Small intestine (tissue), 16 donors: ENCODE measurements at places on chromosomes 6 and 20.

GRCh38 chr6:15675536-15676220 lies 12.8 kb upstream of the DTNBP1 start:
- DNase-seq, result peak; percentile 41

DNA sequence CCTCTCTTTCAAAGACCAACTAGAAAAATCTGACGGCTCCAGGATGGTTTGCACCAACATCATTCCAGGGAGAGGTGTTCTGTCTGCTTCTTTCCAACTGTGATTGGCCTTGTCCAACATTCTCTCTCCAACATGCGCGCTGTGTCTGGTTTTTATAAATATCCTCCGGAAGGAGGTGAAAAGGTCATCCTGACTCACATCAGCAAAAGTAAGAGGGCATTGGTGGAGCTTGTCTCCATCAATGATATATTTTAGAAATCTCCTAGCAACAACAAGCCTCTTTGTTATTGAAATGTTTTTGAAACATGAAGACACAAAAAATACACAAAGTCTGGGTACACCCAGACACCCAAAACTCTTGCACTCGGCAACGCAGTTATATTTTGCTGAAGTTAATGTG lies 475.3 kb upstream of the JARID2 start:
- no peak for DNase-seq

DNA sequence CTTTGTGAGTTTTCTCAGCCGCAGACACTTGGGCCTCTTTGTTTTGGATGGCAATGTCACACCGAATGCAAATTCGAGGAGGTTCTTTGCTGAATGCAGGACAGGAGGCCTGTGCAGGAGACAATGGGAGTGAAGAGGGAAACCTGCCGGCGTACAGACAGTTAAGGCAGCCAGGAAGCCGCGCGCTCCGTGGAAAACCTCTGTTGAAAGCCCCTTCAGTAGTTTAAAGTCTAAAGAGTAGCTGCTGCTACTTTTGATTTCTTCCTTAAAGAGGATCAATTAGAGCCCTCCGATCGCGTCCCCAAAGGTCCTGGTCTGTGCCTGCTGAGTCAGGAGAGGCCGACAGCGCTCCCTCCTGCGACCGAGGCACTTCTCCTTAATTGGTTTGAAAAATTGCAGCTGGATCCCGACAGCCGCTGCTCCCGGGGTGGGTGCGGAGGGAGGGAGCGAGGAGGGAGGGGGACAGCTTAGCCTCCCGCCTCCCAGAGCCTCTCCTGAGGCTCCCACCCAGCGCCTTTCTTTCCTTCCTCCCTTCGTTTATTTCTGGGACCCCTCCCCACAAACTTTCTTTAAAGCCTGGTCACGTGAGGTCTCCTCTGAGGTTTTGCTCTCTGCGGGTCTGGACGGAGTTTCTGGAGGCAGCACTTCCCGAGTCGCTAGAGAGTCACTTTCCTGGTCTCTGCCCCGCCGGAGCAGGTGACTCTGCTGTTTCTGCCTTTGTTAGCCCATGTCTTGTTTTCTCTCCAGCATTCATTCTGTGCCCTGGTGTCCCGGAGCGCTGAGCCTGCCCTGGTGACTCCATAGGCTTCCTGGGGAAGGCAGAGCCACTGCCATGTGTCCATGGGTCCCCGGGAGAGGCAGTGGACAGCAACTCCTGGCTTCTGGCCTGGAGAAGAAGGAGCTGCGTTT lies 22.3 kb upstream of the RPP40 start:
- DNase-seq, result peak; percentile 74

GRCh38 chr6:135423649-135424128 lies 73.9 kb downstream of the AHI1 start:
- DNase-seq, result peak; percentile 76

GRCh38 chr6:105814745-105815536 lies 271.2 kb upstream of the PRDM1 start:
- no peak for DNase-seq

- no peak for DNase-seq
Measured at GRCh38 chr20:10667077-10667401, 6.8 kb downstream of the JAG1 start.

GRCh38 chr20:6173481-6173880 lies 50.7 kb upstream of the FERMT1 start:
- DNase-seq, result no peak
